ENCODE measurements at places on chromosomes 5 and 9. TPM values are rescaled to one million over a fixed set of nuclear protein-coding genes. Genes with fewer than 3 reads are reported as not detected.

LHX3 gene
- 0.62 TPM for total RNA-seq

CLIC3 gene
- 1.9 TPM for total RNA-seq

GRCh38 chr9:80049096-80049782 is 477.5 kb downstream of the TLE4 start:
- DNase-seq: no peak

DNA sequence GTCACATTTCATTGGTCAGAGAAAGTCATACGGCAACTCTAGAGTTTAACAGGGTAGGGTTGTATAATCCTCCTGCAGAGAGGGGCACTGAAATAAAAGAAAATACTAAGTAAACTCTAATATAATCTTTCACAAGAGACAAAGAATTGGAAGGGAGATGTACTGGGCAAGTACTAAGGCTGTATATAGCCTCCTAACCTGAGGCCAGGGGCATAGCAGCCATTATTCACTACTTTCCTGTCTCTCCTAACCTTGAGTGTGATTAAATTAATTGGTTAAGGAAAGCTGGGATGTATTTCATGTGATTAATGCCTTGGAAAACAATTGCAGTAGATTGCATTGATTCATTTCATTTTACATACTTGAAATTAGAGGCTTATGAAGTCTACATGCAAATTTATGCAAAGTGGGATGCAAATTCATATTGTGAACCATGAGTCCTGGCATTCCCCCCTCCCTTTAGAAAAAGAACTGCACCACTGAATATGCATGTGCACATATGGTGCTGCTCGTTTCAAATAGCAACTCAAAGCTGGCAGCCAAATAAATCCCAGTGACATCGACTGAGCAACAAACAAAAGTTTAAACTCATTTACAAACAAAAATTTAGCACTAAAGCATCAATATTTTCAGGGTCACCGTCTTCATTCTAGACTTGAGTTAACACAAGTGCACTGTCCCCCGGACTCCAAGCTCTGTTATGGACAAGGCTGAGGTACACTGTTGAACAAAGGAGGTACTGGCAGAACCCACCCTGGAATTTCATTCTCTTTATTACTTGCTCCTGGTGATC is 70.0 kb downstream of the DMAC1 start:
- no peak for DNase-seq

CD74 gene
- 223 TPM for total RNA-seq

ANKRD34B gene
- 0.12 TPM for total RNA-seq

IFNA21 gene
- not detected for total RNA-seq

- DNase-seq: no peak
Observed at GRCh38 chr9:77561331-77562018, 86.6 kb downstream of the GNA14 start.

DNA sequence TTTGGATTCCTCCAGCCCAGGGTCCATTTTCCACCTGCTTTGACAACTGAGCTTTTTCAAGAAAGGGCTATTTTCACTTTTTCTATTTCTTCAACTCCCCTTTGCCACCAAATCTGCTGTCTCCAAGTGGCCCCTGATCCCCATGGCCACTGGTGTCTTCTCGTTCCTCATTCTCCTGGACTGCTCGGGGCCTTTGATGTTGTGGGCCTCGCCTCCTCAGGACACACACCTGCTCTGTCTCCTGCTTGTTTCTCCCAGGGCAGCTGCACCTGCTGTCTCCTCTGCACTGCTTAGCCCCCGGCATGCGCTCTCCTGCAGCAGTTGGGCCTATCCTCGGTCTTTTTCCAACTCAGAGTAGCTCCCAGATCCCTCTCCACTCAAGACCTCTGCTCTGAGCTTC is 16.3 kb upstream of the NANS start:
- no peak for DNase-seq

- no peak for DNase-seq
Observed at GRCh38 chr5:9174446-9174845, 371.4 kb downstream of the SEMA5A start.

- no peak for DNase-seq
Observed at GRCh38 chr9:35745569-35745968, 3.5 kb downstream of the GBA2 start.

GRCh38 chr9:109604131-109604530 is 106.0 kb upstream of the PTPN3 start:
- no peak for DNase-seq

DNA sequence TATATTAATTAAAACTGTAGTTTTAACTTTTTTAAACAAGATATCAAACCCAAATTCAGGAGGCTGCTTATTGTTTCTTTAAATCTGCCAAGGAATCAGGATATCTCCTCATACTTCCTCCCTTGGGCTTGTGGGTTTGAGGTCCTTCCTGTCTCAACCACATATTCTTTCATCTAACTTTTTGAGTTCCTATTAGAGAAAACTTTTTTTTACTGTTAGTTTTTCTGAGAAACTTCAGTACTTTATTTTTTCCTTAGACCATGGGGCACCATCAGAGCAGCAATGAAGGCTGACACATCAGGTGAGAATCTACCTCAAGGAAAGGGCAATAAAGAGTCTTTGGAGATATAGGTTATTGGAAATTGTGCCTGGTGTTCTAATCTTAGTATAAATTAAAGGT is 56.7 kb downstream of the TSSK1B start:
- no peak for DNase-seq

DNA sequence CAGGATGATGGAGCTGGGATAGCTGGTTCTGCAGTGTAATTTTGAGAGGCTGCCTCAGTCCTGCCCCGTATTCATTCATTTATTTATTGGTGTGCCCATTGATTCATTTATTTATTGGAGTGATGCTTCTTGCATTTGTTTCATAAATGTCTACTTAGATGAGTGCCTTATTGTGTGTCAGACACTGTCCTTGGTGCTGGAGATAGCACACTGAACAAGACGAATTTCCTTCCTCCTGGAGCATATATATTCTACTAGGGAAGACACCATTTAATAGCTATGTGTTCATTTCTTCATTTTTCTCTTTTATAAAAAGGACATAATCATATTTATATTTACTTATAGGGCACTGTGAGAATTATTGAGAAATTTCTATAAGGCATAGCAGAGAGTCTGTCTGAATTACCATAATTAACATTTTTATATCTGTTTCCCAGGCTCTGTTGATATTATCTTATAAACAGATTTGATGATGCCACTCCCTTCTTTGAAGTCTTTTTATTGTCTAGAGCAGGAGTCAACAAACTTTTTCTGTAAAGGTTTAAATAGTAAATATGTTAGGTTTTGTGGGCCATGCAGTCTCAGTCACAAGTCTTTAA is 433.9 kb upstream of the ZNF608 start:
- no peak for DNase-seq

DNA sequence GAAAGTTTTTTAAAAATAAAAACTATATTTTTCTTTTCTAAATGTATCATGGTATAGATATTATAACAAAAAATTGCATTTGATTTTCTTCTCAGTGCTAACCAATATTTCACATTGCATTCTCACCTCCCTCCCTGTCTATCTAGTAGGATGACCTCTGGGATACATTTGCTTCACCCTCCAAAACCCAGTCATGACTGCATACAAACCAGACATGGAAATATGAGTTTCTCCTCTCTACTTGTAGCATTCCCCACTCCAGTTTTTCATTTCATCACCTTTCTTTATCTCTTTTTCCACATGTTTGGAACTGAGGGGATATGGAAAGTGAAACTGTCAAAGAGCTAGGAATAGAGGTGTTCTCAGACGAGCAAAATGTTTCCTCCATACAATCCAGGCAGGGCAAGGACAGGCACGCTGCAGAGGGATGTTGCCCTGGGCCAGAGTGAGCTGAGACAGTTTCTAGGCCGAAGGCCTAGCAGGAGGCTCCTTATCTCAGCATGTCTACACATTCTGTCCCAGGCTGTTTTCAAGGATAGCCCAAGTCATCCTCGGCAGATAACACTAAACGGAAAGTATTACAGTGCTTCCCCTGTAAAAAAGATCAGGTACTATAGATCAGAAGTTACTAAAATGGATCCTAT is 46.7 kb downstream of the MEF2C start:
- DNase-seq: peak; percentile 77

PCDHB13 gene
- 8.6 TPM for total RNA-seq

- DNase-seq: no peak
Observed at GRCh38 chr9:110531776-110532175, 47.8 kb downstream of the SVEP1 start.

DNA sequence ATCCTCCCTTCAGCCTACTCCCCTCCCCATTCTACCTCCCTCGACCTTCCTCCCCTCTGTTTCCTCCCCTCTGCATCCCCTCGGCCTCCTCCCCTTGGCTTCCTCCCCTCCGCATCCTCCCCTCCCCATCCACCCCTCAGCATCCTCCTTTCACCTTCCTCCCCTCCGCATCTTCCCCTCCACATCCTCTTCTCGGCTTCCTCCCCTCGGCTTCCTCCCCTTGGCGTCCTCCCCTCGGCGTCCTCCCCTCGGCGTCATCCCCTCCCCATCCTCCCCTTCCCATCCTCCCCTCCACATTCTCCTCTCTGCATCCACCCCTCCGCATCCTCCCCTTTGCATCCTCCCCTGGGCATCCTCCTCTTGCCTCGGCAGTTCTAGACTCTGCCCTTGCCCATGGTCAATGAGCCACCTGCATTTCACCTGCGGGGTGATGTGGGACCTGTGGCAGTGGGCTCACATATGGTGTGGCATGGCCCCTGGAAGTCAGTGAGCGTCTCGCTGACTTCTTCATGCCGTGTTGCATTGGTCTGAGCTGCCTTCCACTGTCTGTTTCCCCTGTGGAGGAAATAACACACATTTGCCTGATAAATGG is 113.0 kb downstream of the WNK2 start:
- DNase-seq: no peak

- no peak for DNase-seq
Observed at GRCh38 chr9:89529243-89530035, 31.5 kb upstream of the SEMA4D start.

GRCh38 chr9:29209748-29210291 is 1636.5 kb upstream of the C9orf72 start:
- DNase-seq: no peak

GRCh38 chr9:129828051-129828450 is 4.1 kb upstream of the TOR1A start:
- DNase-seq: no peak

SLC4A9 gene
- 0.81 TPM for total RNA-seq

DNA sequence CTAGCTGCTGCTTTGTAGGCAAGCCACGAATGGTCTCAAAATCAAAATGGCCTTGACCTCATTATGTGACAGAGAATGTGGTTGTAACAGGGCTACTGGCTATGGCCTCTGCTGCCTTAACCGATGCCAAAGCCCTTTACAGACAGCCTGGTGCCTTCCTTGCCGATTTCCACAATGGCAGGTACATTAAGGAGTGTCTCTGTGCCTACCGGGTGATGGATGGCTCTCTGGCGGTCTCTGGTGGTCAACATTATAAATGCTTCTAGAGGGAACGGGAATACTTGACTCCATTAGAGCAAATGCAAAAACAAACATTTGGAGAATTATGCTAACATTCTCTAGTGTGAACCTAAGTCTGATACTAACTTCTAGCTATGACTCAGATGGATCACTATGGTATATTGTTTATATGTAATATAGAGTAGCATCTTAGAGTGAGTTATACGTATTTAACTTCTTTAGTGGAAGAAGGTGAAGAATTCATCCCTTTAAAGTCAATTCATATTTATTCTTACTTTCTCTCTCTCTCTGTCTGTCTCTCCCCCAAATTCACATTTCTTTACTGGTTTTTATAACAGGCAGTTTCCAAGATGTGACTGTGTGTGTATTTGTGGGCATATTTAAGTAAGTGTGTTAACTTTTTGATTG is 52.5 kb downstream of the RPS23 start:
- peak; percentile 83 for DNase-seq

DNA sequence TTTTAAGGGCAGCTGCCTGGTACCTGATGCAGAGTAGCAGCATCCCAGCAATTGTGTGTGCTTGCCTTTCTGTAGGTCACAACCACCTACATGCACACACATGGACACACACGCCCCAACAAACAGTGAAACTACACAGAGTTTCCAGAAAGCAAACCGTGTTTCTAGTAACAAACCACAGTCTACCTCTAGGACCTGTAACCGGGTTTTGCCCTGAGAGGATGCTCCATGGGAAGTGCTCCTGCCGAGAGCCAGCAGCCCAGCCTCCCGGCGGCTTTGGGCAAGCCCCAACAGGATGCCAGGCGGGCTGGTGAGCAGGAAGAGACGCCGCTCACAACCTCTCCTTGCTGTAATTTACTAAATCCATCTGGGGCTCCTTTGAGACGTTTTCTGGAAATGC is 4.1 kb upstream of the TCF7 start:
- no peak for DNase-seq

DDX4 gene
- total RNA-seq: 116 TPM

SGCD gene
- 6.1 TPM for total RNA-seq

- no peak for DNase-seq
Observed at GRCh38 chr9:89576404-89576839, 28.4 kb upstream of the GADD45G start.

DNA sequence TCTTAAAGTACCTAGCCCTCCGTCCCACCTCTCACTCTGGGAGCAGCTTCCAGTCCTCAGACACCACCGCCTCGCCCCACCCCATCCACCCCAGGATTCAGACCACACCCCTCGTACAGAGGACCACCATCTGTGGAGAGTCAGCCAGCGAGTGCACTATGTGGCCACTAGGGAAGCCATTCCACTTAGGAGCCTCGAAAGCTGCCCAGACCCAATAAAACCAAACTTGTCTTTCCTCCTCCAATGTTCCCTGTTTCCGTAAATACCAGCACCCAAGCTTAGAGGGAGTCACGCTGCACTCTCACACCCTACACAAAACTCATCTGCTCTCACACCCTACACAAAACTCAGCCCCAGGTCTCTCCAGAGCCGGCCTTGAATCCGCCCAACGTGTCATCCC is 1.9 kb downstream of the GCNT4 start:
- DNase-seq: no peak

DNA sequence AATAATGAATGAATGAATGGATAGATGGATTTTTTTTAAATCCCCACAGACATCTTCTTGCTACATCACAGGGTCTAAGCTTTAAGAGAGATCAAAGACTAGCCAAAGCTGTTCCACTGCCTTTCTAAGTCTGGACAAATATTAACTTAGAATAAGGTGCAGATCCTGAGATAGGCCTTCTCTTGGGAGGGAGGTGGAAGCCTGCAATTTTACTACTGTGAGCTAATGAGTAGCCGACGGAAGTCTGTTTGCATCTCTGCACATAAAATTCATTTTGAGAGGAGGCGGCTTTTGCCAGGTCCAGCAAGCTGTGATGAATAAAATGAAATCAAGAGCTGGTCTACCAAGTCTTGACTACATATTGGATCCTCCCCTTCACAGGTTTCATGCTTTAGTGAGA is 484.9 kb downstream of the TMEM38B start:
- DNase-seq: no peak

GRCh38 chr9:115393976-115394775 is 276.2 kb upstream of the TNC start:
- no peak for DNase-seq

DNA sequence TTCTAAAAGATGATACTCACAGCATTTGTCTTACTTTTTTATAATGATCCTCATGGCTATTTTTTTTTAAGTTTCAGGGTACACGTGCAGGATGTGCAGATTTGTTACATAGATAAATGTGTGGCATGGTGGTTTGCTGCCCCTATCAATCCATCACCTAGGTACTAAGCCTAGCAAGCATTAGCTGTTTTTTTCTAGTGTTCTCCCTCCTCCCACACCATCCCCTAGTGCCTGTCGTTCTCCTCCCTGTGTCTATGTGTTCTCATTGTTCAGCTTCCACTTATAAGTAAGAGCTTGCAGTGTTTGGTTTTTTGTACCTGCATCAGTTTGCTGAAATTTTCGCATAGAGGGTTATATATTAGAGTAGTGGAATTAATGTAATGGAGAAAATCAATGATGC is 189.1 kb upstream of the CDH12 start:
- no peak for DNase-seq

GRCh38 chr5:178108446-178108845 is 4.9 kb upstream of the N4BP3 start:
- no peak for DNase-seq

GRCh38 chr5:67515020-67515689 is 318.6 kb upstream of the CD180 start:
- no peak for DNase-seq

PCDHGA1 gene
- total RNA-seq: 13.1 TPM

Data from testis (tissue), 5 donors.